Naive B cell (primary cell): ENCODE measurements at places on chromosomes 16 and 17. TPM values are rescaled to one million over a fixed set of nuclear protein-coding genes. Genes with fewer than 3 reads are reported as not detected.
A peak's percentile ranks its signal among the peaks of the same experiment; 100 is the strongest.

TP53TG3F gene
- not detected for polyA plus RNA-seq

- DNase-seq: no peak
- no peaks in the 10 kb centered on the region for H3K36me3 ChIP-seq
- no peak overlapping the region for H3K27ac ChIP-seq
- peaks cover 7% of the 10 kb centered on the region for H3K27me3 ChIP-seq
- H3K4me1 ChIP-seq: no peaks in the 10 kb centered on the region
Measured at GRCh38 chr16:7372095-7372494, 39.5 kb downstream of the RBFOX1 start.

- no peaks in the 10 kb centered on the region for H3K27me3 ChIP-seq
- H3K27ac ChIP-seq: no peak overlapping the region
- no peaks in the 10 kb centered on the region for H3K4me1 ChIP-seq
- H3K36me3 ChIP-seq: peaks cover 27% of the 10 kb centered on the region
- no peak overlapping the region for H3K4me3 ChIP-seq
- DNase-seq: no peak
Measured at GRCh38 chr17:73396431-73397277, 84.9 kb upstream of the CDC42EP4 start.

DNA sequence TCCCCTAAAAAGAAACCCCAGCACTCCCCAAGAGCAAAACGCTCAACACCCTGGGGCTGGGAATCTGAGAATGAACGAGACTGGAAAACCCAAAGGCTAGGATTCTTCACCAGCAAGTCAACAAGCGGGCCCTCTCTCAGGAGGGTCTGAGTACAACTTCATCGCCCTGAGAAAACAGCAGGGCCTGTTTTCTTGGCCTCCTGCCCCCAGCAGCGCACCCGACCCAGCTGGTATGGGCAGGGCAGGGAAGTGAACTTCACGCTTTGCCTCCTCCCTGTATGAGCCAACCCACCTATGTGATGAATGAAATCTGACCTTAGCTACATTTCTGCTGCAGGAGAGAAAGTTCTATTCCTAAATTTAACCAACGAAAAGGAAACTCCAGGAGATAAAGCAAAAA lies 11.1 kb downstream of the NUDT16L1 start:
- H3K4me1 ChIP-seq: no peaks in the 10 kb centered on the region
- DNase-seq: no peak
- no peak overlapping the region for H3K4me3 ChIP-seq
- H3K36me3 ChIP-seq: peaks cover 3% of the 10 kb centered on the region
- H3K27ac ChIP-seq: no peak overlapping the region

GRCh38 chr16:73369851-73370250 lies 321.9 kb upstream of the ZFHX3 start:
- no peaks in the 10 kb centered on the region for H3K4me1 ChIP-seq
- H3K36me3 ChIP-seq: no peaks in the 10 kb centered on the region
- no peak overlapping the region for H3K4me3 ChIP-seq
- no peak for DNase-seq
- H3K27me3 ChIP-seq: peaks cover 13% of the 10 kb centered on the region

DNA sequence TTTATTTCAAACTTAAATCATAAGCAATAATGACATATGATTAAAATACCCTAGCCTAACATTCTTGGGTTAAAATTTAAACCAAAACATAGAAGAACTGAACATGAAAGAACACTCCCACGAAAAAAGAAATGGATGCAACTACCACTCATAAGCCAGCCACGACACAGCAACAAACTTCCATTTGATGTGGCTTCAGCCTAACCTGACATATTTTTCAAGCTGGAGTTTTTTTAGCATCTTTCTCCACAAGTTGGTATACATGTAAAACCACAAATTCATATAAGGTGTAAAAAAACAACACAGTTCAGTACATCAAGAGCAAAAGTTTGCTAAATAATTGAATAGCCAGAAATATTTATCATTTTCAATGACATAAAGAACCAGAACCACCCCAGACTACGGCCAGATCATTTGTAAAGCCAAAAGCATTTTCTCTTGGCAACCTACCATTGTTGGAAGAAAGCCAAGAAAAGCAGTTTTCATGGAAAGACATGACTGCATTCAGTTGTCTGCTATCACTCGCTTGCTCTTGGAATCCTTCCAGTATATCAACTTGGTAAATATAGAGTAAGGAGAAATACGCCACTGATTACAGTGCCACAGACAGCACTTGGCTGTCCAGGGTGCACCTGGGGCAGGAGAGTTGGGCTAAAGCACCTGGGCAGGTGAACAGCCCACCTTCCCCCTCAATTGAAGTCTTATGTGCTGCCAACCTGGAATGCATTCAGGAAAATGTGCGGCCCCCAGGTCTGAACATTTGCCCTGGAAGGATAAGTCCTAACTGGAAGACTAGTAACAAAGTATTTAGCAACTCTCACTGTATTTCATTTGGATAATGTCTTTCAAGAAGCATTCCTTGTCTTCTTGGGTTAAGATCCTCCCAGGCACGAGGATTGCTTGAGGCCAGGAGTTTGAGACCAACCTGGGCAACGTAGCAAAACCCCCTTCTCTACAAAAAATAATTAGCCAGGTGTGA lies 60.5 kb downstream of the CREBBP start:
- H3K4me1 ChIP-seq: peaks cover 94% of the 10 kb centered on the region
- no peaks in the 10 kb centered on the region for H3K27me3 ChIP-seq
- DNase-seq: no peak
- peaks cover 7% of the 10 kb centered on the region for H3K36me3 ChIP-seq
- H3K4me3 ChIP-seq: peak overlapping the region; percentile 34
- H3K27ac ChIP-seq: peak overlapping the region; percentile 4

- H3K36me3 ChIP-seq: no peaks in the 10 kb centered on the region
- DNase-seq: no peak
- peaks cover 27% of the 10 kb centered on the region for H3K27me3 ChIP-seq
- no peaks in the 10 kb centered on the region for H3K4me1 ChIP-seq
- no peak overlapping the region for H3K4me3 ChIP-seq
Measured at GRCh38 chr16:48212033-48212432, 32.1 kb upstream of the LONP2 start.

DNA sequence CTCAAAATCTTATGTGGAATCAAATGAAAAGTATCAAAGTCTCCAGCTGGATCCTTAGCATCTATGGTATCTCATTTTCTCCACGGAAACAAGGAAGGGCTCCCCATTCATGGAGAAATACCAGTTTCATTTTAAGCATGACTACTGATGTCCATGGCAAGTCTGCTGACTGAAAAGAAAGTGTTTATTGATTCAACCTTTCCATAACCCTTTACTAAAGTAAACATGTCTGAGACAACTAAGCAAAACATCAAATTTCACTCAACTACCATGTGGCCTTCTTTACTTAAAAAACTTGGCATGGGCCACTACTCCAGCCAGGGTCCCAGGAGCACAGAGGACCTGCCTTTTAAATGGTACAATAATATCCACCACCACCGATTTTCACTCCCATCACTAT lies 928.0 kb upstream of the SOX9 start:
- no peak overlapping the region for H3K27ac ChIP-seq
- no peak overlapping the region for H3K4me3 ChIP-seq
- no peaks in the 10 kb centered on the region for H3K27me3 ChIP-seq
- H3K36me3 ChIP-seq: no peaks in the 10 kb centered on the region

DNA sequence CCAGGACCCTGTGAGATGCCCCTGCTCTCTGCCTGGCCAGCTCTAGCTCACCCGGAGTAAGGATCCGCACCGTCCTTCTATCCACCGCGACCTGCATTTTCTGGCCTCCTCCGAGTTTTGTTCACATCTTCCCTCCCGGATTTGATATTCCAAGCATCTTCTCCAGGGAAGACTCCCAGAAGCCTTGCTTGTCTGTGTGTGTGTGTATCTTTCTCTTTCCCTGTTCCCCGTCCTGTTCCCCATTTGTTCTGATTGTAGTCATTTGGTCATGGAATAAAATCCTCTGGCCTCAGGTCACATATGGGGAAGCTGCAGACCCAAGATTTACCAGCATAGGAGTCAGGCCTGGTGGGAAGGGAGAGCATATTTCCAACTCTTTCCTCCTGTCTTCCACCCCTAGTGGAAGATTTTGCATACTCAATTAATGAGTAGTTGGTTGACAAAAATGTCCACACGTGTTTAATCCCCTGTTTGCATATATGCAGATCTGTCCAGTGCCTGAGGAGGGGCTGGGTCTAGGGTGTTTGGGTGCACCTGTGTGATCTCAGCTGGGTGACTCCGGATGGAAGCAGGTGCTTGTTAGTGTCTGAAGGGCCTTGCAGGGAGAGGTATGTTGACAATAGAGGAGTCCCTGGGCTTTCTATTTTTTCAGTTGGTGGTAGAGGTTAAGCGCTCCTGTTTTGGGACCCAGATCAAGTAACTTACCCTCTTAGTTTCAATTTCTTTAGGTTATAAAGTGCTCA lies 1.9 kb downstream of the PRAC1 start:
- H3K4me3 ChIP-seq: peak overlapping the region; percentile 42
- peaks cover 22% of the 10 kb centered on the region for H3K4me1 ChIP-seq
- no peak for DNase-seq
- H3K27me3 ChIP-seq: peaks cover 63% of the 10 kb centered on the region
- H3K36me3 ChIP-seq: peaks cover 11% of the 10 kb centered on the region

GRCh38 chr16:70714581-70715054 lies 28.8 kb upstream of the MTSS2 start:
- no peaks in the 10 kb centered on the region for H3K4me1 ChIP-seq
- peaks cover 8% of the 10 kb centered on the region for H3K36me3 ChIP-seq
- no peak overlapping the region for H3K4me3 ChIP-seq
- H3K27ac ChIP-seq: no peak overlapping the region
- DNase-seq: no peak

DNA sequence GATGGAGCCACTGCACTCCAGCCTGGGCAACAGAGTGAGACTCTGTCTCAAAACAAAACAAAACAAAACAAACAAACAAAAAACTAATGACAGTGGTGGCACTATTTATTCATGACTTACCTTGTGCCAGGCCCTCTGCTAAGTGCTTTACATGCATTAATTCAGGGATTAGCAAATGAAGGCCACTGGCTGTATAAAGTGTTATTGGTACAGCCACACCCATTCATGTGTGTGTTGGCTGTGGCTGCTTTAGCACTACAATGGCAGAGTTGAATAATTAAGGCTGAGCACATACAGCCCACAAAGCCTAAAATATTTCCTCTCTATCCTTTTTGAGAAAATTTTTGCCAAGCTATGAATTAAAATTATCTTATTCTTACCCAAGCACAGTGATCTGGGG lies 531.8 kb upstream of the CDH5 start:
- no peaks in the 10 kb centered on the region for H3K4me1 ChIP-seq
- no peak for DNase-seq
- no peaks in the 10 kb centered on the region for H3K36me3 ChIP-seq
- H3K27me3 ChIP-seq: no peaks in the 10 kb centered on the region
- H3K27ac ChIP-seq: no peak overlapping the region

DNA sequence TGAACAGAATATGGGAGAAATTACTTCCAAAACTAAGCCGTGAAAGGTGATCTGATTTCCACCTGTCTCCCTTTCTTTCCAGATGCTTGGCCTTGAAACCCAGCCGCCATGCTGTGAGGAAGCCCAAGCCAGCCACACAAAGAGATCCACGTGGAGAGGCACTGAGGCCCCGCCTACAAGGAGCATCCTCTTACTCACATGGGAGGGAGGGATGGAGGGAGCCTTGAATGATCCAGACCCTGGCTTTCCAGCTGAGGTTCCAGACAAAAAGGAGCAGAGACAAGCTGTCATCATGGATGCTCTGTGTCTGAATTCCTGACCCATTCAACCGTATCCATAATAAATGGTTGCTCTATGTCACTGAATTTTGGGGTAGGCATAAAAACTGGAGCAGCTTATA lies 48.9 kb upstream of the HAPSTR1 start:
- no peaks in the 10 kb centered on the region for H3K27me3 ChIP-seq
- H3K4me1 ChIP-seq: no peaks in the 10 kb centered on the region
- H3K4me3 ChIP-seq: no peak overlapping the region
- DNase-seq: no peak

DNA sequence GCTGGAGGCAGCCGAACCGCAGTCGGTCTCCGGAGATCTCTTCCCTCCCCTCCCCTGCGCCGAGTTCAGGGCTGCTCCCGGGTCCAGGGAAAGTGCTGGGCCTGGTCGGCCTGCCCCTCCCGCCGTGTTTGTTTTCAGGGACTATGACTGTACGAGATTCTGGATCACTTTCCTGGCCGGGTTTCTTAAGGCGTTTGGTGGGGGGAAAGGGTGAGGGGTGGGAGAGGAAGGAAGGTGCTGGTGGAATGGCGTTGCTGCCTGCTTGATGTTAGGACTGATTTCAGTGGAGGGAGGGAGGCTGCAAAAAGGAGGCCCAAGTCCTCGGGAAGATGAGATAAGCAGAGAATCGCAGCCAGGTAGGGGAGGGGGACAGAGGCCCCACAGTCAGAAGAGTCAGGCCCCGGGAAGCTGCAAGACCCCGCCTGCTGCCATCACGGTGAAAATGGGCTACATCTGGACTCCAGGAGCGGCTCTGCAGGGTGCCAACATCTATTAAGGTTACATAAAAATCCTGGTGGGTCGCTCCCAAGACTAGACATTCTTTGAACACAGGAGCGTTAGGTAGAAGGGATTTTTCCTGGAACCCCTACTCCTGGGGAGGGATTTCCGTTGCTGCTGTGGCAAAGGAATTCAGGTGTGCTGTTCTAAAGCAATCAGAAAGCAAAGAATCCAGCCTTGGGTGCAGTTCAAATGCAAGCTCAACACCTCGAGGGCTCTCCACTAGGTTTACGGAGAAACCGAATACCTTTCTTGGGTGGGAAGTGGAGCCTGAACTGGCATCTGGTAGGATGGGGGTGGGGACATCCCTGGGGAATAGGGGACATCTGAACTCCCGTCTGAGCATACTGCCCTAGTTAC lies 1.2 kb downstream of the ARHGAP44 start:
- H3K36me3 ChIP-seq: no peaks in the 10 kb centered on the region
- peaks cover 46% of the 10 kb centered on the region for H3K27me3 ChIP-seq
- DNase-seq: no peak
- peak overlapping the region; percentile 91 for H3K4me3 ChIP-seq
- peaks cover 10% of the 10 kb centered on the region for H3K4me1 ChIP-seq

GRCh38 chr17:79105937-79106336 lies 31.3 kb downstream of the ENGASE start:
- H3K27ac ChIP-seq: no peak overlapping the region
- DNase-seq: no peak

DNA sequence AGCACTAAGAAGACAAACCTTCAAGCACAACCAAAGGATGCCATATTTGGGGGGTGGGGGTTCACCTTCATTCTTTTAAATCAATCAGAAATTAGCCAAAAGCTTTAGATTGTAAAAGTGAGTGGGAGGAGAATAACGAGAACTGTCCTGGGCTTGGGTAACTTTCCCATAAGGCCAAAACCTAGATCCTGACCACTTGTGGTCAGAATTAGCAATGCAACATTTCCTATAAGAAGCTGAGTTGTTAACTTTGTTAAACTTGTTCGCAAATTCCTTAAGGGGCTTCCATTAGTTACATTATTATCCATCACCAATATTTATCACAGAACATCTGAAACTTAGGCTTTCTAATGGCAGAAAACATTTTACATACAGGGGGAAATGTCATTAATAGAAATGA lies 25.1 kb downstream of the STAT5B start:
- H3K36me3 ChIP-seq: no peaks in the 10 kb centered on the region
- H3K4me1 ChIP-seq: peaks cover 32% of the 10 kb centered on the region
- H3K27ac ChIP-seq: no peak overlapping the region
- no peaks in the 10 kb centered on the region for H3K27me3 ChIP-seq
- no peak overlapping the region for H3K4me3 ChIP-seq
